CD4-positive, CD25-positive, alpha-beta regulatory T cell (primary cell): ENCODE measurements at places on chromosomes 5 and 9. TPM values are rescaled to one million over a fixed set of nuclear protein-coding genes. Genes with fewer than 3 reads are reported as not detected.

IRX2 gene
- not detected for total RNA-seq

DNA sequence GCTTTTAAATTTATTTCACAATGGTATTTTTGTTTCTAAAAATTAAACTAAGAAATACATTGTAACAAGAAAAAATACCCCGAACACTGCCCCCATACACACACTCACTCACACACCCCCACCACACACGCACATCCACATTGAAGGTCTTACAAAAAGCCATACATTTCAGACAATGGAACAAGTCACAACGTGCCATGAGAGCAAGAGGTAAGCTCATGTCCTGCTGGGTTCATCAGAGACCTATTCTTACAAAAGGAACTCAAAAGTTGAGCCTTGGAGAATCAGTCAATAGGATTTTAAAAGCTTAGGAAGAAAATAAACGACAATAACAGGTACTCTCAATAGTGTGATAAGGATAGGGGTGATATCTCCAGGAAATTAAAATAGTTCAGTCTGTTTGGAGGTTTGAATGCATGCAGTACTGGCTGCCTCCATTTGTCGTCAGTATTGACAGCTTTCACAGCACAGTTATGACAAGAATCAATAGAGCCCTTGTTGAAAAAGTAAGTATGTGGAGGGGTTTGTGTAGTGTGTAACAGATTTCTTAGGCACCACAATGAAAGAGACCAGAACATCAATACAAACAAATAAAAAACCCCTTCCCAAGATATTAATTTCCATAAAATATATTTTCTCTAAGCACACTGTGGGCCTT is 1826.2 kb upstream of the CDH6 start:
- no peak overlapping the region for H3K4me3 ChIP-seq
- no peak for DNase-seq
- H3K27me3 ChIP-seq: no peaks in the 10 kb centered on the region
- H3K27ac ChIP-seq: no peak overlapping the region

- H3K36me3 ChIP-seq: no peaks in the 10 kb centered on the region
These were observed 7.3 kb upstream of the TCF7 start for GRCh38 chr5:134106991-134107701.

PCDHA11 gene
- total RNA-seq: not detected

- H3K27me3 ChIP-seq: no peaks in the 10 kb centered on the region
- H3K36me3 ChIP-seq: no peaks in the 10 kb centered on the region
- H3K4me1 ChIP-seq: no peaks in the 10 kb centered on the region
- no peak overlapping the region for H3K27ac ChIP-seq
These were observed 33.5 kb downstream of the SPEF2 start for GRCh38 chr5:35651002-35651756.

EGFLAM gene
- not detected for total RNA-seq

DNA sequence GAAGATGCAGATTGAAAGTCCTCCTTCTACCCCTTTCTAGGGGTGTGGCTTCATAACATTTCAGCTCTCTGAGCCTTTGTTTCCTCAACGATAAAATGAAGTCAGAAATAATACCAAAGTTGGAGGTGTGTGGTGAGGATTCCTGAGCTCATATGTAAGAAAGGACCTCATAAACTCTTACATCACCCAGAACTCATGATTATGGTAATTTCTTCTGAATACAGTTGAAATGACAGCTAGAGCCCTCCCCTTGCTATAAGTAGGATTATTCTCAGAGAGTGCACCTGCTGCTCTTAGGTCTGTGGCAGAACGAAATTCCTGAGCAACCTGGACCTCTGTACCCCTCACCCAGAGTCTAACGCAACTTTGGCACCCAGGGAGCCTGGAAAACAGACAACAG is 291.4 kb upstream of the KLF4 start:
- no peaks in the 10 kb centered on the region for H3K4me1 ChIP-seq
- H3K4me3 ChIP-seq: no peak overlapping the region
- H3K27me3 ChIP-seq: no peaks in the 10 kb centered on the region
- no peak for DNase-seq

- no peak for DNase-seq
- no peaks in the 10 kb centered on the region for H3K36me3 ChIP-seq
- peaks cover 19% of the 10 kb centered on the region for H3K4me1 ChIP-seq
- no peaks in the 10 kb centered on the region for H3K27me3 ChIP-seq
These were observed 290.5 kb downstream of the DOCK8 start for GRCh38 chr9:504921-505740.

- H3K4me3 ChIP-seq: no peak overlapping the region
- DNase-seq: peak; percentile 65
- H3K27ac ChIP-seq: no peak overlapping the region
- no peaks in the 10 kb centered on the region for H3K4me1 ChIP-seq
- no peaks in the 10 kb centered on the region for H3K36me3 ChIP-seq
These were observed 131.5 kb upstream of the OTULINL start for GRCh38 chr5:14450018-14450524.

GRCh38 chr5:553874-554273 is 29.6 kb upstream of the SLC9A3 start:
- no peak overlapping the region for H3K27ac ChIP-seq
- no peaks in the 10 kb centered on the region for H3K36me3 ChIP-seq
- H3K27me3 ChIP-seq: no peaks in the 10 kb centered on the region
- no peak overlapping the region for H3K4me3 ChIP-seq
- DNase-seq: peak; percentile 13

HSDL2 gene
- 15.3 TPM for total RNA-seq

DNA sequence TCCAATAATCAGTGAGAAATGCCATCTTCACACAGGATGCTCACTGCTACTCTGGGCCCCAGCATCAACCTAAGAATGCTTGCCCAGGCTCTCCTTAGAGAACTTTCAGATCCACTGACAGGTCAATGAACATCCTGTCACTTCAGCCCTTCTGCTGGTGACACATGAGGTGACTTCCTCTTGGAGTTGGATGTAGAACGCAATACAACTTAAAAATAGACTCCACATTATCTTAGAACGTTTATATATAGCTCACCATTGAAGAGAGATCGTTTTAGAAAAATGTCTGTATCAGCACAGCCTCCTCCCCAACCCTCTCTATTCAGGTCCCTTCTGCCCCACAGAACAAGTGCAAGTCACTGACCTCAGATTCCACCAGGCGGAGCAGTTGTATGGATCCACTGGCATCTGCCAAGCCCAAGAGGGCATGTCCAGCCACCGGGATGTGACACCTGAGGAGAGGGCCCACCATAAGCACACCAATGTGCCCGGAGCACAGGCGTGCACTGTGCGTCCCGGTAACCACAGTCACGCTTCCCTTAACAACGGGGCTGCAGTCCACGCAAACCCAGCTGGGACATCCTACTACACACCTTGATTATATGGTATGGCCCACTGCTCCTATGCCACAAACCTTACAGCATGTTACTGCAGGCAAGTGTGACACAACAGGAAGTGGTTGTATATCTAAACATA is 2.9 kb downstream of the DPH7 start:
- H3K27me3 ChIP-seq: no peaks in the 10 kb centered on the region
- peaks cover 33% of the 10 kb centered on the region for H3K4me1 ChIP-seq
- DNase-seq: no peak
- H3K27ac ChIP-seq: no peak overlapping the region

- no peak overlapping the region for H3K27ac ChIP-seq
- H3K27me3 ChIP-seq: peaks cover 29% of the 10 kb centered on the region
- no peaks in the 10 kb centered on the region for H3K36me3 ChIP-seq
These were observed 21.3 kb upstream of the CCDC112 start for GRCh38 chr5:115317736-115318135.

GLE1 gene
- 16.7 TPM for total RNA-seq

DNA sequence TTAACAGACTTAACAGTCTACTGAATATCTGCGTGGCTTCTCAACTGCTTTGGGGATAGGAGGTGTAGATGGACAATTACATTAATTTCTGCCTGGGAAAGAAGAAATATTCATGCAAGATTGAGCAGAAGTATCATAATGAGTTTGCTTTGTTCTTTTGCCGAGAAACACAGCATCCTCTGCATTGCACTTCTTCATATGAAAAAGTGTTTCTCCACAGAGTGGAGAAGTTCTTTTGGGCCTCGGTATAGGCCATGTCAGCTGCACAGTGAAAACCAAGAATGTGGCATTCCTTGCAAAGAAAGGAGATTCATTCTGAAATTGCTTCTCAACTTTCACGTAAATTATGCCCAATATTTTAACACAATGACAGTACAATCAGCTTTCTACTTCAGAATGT is 17.6 kb upstream of the SNX2 start:
- no peak overlapping the region for H3K4me3 ChIP-seq
- no peaks in the 10 kb centered on the region for H3K4me1 ChIP-seq
- DNase-seq: no peak
- H3K27me3 ChIP-seq: peaks cover 2% of the 10 kb centered on the region
- no peak overlapping the region for H3K27ac ChIP-seq
- H3K36me3 ChIP-seq: no peaks in the 10 kb centered on the region

LCN9 gene
- not detected for total RNA-seq

TCOF1 gene
- 58.3 TPM for total RNA-seq

- peak; percentile 79 for DNase-seq
- H3K36me3 ChIP-seq: peaks cover 3% of the 10 kb centered on the region
- peaks cover 69% of the 10 kb centered on the region for H3K4me1 ChIP-seq
- H3K27me3 ChIP-seq: no peaks in the 10 kb centered on the region
These were observed 1.4 kb downstream of the OTULIN start for GRCh38 chr5:14665949-14666348.

DNA sequence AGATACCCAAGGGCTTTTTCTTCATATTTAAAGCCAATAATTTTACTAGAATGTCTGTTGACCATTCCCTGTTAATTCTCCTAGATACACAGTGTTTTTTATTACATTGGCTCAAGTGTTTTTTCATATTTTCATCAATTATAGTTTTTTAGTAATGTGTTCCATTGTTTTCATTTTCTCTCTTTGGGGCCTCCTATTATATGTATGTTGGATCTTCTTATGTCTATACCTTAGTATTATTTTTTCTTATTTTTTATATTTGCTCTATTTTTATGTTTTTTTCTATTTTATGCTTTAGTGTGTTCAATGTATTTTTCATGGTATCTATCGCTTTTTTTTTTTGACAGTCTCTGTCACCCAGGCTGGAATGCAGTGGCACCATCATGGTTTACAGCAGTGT is 7.5 kb downstream of the KIAA1958 start:
- no peak for DNase-seq
- no peak overlapping the region for H3K27ac ChIP-seq
- H3K4me1 ChIP-seq: no peaks in the 10 kb centered on the region
- H3K4me3 ChIP-seq: no peak overlapping the region
- H3K36me3 ChIP-seq: peaks cover 3% of the 10 kb centered on the region

CCNJL gene
- total RNA-seq: not detected

DNA sequence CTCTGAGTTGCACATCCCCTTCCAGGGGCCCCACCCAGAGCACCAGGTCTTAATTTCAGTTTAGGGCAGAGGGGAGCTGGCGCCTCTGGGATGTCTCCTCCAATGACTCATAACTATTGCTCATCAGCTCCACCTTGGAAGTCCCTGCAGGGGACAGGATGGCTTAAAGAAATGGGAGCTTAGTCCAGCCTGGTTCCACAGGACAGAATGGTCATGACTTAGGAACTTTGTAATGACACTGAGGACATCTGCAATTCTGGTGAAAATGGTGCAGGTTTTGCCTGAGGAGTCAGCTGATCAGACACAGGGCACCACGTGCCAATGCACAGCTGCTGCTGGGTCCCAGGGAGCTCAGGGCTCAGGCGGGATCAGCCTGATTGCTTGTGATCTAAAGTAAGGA is 16.4 kb upstream of the PPP1R26 start:
- H3K4me1 ChIP-seq: peaks cover 4% of the 10 kb centered on the region
- H3K27me3 ChIP-seq: no peaks in the 10 kb centered on the region
- H3K4me3 ChIP-seq: no peak overlapping the region
- DNase-seq: no peak
- no peaks in the 10 kb centered on the region for H3K36me3 ChIP-seq

- no peaks in the 10 kb centered on the region for H3K4me1 ChIP-seq
- H3K36me3 ChIP-seq: no peaks in the 10 kb centered on the region
- no peaks in the 10 kb centered on the region for H3K27me3 ChIP-seq
- H3K4me3 ChIP-seq: no peak overlapping the region
- DNase-seq: no peak
These were observed 585.7 kb downstream of the LRRC70 start for GRCh38 chr5:63164339-63164738.

STPG3 gene
- not detected for total RNA-seq

SPATA31A3 gene
- not detected for total RNA-seq

STKLD1 gene
- 0.86 TPM for total RNA-seq

DNA sequence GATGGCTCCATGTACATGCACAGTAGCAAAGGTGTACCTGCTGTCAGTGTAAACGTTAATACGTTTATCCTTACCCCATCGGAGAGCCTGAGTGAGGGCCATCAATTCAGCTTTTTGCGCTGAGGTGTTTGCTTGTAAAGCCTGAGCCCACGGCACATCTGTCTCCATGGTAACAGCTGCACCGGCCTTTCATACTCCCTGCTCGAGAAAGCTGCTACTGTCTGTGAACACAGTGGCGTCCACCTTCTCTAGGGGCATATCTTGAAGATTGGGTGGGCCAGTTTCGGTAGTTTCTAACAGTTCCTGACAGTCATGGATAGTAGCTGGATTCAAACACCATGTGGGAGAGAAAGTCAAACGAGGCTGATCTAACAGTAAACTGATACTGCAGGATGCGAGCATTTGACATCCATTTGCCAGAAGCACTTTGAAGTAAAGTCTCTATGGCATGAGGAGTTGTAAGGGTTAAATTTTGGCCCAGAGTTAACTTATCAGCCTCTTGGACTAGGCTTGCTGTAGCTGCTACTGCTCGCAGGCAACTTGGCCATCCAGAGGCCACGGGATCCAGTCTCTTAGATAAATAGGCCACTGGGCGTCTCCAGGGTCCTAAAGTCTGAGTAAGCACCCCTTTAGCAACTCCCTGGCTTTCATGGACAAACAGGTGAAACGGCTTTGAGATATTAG is 21.0 kb upstream of the RHOBTB3 start:
- H3K36me3 ChIP-seq: no peaks in the 10 kb centered on the region
- H3K27me3 ChIP-seq: no peaks in the 10 kb centered on the region
- H3K4me1 ChIP-seq: no peaks in the 10 kb centered on the region
- no peak for DNase-seq

GIN1 gene
- 2.3 TPM for total RNA-seq

- H3K27ac ChIP-seq: no peak overlapping the region
- H3K27me3 ChIP-seq: no peaks in the 10 kb centered on the region
- H3K36me3 ChIP-seq: no peaks in the 10 kb centered on the region
- H3K4me1 ChIP-seq: no peaks in the 10 kb centered on the region
- no peak for DNase-seq
- H3K4me3 ChIP-seq: no peak overlapping the region
These were observed 259.1 kb upstream of the DAPK1 start for GRCh38 chr9:87238545-87238944.

DNA sequence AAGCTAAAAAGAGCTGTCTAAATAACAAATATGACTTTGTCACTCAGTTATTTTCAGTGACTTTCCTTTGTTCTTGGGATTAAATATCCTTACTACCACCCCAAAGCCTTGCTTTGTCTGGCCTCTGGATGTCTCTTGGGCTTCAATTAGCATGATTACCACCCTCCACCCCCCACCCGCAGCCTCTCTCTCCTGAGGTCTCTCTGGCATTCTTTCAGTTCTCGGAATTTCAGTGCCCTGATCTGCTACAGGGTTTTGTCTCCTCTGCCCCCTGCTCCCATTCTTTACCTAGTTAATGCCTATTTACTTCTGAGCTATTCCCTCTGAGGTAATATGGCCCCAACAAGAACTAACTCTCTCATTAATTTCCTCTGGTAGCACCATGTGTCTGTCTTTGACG is 376.4 kb downstream of the DEPDC1B start:
- DNase-seq: no peak
- no peak overlapping the region for H3K4me3 ChIP-seq
